ENCODE measurements at places on chromosomes 13 and 19.

DNA sequence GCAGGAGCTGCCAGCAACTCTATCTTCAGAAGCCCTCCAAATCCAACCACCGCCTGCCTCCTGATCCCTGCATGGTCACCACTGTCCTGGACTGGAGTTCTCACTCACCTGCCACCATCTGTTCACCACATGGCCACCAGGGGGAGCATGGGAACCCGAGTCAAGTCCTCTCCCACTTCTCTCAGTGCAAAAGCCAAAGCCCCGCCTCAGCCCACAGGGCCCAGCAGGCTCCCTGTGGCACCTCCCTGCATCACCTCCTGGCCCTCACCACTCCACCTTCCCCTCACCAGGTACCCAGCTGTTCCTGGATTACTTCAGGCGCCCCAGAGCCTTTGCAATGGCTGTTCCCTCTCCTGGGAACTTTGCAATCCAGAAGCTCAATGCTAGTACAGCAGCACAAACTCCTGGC is 5.3 kb downstream of the DHPS start:
- DNase-seq, result peak; percentile 84

GRCh38 chr19:15265850-15266248 is 33.6 kb upstream of the EPHX3 start:
- DNase-seq, result peak; percentile 91

- DNase-seq, result no peak
Observed at GRCh38 chr19:17487284-17488121, 17.2 kb downstream of the SLC27A1 start.

- DNase-seq, result no peak
Observed at GRCh38 chr13:40961826-40962225, 57.3 kb downstream of the ELF1 start.

DNA sequence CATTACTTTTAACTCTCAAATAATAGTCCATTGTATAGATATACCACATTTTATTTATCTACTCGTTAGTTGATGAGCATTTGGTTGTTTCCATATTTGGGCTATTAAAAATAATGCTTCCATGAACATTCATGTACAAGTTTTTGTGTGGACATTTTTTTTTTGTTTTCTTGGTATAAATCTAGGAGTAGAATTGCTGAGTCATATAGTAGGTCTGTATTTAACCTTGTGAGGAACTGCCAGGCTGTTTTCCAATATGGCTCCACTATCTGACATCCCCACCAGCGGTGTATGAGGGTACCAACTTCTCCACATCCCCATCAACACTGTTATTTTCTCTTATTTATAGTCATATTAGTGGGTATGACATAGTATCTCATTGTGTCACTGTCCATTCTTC is 143.1 kb downstream of the RAP2A start:
- DNase-seq, result no peak

- peak; percentile 62 for DNase-seq
Observed at GRCh38 chr19:40609561-40610395, 8.6 kb downstream of the LTBP4 start.

- no peak for DNase-seq
Observed at GRCh38 chr19:34128558-34129250, 43.6 kb upstream of the LSM14A start.

All from dorsolateral prefrontal cortex (tissue), 122 donors.